ENCODE measurements at places on chromosomes 16 and 17. TPM values are rescaled to one million over a fixed set of nuclear protein-coding genes. Genes with fewer than 3 reads are reported as not detected.

The NHLRC4 gene
- not detected for total RNA-seq

The LYRM9 gene
- total RNA-seq = 5.4 TPM

The HES7 gene
- 1.9 TPM for total RNA-seq

The CNGB1 gene
- 0.65 TPM for total RNA-seq

The CRISPLD2 gene
- total RNA-seq = 1.9 TPM

Data from airway epithelial cell (primary cell).